ENCODE measurements at places on chromosomes 2 and 18.

DNA sequence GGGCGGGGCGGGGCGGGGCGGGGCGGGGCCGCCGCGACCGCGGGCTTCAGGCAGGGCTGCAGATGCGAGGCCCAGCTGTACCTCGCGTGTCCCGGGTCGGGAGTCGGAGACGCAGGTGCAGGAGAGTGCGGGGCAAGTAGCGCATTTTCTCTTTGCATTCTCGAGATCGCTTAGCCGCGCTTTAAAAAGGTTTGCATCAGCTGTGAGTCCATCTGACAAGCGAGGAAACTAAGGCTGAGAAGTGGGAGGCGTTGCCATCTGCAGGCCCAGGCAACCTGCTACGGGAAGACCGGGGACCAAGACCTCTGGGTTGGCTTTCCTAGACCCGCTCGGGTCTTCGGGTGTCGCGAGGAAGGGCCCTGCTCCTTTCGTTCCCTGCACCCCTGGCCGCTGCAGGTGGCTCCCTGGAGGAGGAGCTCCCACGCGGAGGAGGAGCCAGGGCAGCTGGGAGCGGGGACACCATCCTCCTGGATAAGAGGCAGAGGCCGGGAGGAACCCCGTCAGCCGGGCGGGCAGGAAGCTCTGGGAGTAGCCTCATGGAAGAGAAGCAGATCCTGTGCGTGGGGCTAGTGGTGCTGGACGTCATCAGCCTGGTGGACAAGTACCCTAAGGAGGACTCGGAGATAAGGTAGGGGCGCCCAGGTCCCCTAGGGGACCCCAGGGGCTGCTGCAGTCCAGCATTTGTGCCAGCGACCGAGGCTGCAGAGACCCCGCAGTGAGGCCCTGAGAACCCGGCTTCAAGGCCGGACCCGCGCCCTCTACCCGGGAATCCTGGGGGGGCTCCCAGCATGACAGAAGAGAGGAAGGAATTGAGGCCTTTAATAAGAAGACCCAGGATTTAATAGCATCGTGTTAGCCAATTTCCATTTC lies at the start of gene KHK:
Gene KHK (plus strand): TSS at position 49 of the 870 bp plus-strand sequence. CDS start 488 bp downstream, at position 537.
- no peak for DNase-seq

DNA sequence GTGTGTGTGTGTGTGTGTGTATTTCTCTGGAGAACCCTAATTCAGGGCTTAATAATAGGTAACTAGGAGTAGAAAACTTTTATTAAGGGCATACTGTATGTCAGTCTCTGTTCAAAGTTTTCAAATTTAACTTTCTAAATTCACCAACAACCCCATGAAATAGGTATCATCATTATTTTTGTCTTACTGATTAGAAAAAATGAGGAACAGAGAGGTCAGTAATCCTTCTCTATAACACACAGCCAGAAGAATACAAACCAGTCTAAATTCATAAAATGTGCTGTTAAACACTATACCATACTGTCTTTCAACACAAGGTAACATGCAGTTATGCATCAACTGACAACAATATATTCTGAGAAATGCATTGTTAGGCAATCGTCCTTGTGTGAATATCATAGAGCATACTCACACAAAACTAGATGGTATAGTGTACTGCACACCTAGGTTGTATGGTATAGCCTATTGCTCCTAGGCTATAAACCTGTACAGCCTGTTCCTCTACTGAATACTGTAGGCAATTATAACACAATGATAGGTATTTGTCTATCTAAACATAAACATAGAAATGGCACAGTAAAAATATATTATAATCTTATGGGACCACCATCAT lies 143.1 kb downstream of the PTH2R start:
- DNase-seq, result no peak

DNA sequence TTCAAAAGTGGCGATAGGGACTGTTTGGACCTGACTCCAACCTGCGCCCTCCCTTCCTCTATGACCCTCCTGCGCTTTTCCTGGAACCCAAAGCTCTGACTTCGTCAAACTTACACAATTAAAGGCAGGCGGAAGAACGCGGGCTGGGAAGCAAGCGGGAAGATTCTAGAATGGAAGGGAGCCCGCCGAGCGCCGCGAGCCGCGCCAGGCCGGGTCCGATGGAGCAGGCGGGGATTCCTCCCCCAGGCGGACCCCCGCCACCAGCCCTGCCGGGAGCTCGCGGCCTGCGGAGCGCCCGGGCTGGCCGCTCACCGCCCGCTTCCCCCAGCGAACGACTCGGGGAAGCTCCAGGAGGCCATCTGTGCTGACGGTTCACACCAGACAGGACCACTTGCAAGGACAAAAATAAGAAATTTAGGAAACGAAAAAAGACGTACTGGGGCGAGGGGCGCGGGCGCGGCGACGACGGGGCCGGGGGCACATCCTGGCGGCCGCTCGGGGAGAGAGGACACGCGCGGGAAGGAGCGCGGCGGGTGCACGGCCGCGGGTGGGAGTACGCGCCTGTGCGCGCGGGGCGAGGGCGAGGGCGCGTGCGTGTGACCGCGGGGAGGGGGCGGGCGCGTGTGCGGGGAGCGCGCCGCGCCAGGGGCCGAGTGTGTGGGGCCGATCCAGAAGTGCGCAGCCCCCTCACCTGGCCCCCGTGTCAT lies 1.1 kb upstream of the SALL3 start:
- DNase-seq, result no peak

- DNase-seq, result no peak
Observed at GRCh38 chr18:56200381-56200911, 437.9 kb downstream of the TXNL1 start.

GRCh38 chr2:208415255-208415654 lies 8.7 kb downstream of the PTH2R start:
- no peak for DNase-seq

GRCh38 chr2:43085929-43086328 lies 140.5 kb downstream of the ZFP36L2 start:
- no peak for DNase-seq

DNA sequence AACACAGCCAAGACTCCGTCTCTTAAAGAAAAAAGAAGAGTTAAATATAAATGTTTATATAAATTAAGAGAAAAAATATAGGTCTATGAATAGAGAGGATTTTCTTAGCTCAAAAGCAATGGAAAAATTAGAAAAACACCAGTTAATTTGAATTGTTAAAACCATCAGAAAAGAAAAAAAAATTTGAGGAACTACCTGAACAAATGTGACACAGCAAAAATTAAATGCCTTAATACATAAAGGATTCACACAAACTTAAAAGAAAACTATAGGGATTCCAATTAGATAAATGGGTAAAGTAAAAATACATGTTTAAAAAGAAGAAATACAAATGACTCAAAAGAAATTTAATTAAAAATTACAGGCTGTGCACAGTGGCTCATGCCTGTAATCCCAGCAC lies 147.9 kb upstream of the DNMT3A start:
- no peak for DNase-seq

GRCh38 chr2:162609798-162610197 lies 228.8 kb downstream of the KCNH7 start:
- DNase-seq, result no peak

- DNase-seq, result no peak
Observed at GRCh38 chr18:25164211-25164847, 187.6 kb downstream of the ZNF521 start.

GRCh38 chr2:231297108-231297908 lies 98.2 kb upstream of the B3GNT7 start:
- peak; percentile 5 for DNase-seq

DNA sequence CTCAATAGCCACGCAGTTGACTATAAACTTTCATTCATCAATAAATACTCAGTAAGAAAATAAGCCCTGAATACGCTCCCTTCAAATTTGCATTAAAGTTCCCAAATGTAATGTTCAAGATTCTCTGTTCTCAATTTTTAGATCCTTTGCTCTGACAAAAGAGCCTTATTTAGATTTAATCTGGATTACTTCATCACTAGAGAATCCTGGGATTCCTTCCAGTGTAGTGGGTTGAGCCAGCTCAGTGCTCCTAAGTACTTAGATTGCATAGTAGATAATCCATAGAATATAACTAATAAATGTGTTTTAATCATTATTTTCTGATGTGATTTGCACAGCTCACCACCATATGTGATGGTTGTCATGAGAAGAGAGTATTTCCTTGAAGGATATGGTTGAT lies 1286.2 kb downstream of the SUCLG1 start:
- no peak for DNase-seq

DNA sequence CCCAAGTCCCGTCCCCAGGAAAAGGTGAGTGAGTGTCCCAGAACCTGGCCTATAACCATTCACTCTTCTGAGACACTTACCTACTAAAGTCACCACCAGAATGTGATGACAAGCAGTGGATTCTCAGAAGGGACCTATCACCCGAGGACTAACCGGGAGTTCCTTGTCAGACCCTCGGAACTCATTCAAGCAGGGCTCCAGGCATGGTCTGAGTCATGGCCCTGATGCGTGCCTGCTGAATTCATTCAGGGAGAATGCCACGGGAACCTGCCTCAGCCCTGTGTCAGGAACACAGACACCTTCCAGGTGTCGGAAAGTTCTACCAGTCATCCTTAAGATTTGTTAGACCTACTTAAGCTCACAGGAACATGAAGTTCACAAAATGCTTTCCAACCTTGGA lies 29.8 kb downstream of the ALPK2 start:
- DNase-seq, result no peak

GRCh38 chr18:22737054-22737453 lies 196.1 kb upstream of the RBBP8 start:
- no peak for DNase-seq

DNA sequence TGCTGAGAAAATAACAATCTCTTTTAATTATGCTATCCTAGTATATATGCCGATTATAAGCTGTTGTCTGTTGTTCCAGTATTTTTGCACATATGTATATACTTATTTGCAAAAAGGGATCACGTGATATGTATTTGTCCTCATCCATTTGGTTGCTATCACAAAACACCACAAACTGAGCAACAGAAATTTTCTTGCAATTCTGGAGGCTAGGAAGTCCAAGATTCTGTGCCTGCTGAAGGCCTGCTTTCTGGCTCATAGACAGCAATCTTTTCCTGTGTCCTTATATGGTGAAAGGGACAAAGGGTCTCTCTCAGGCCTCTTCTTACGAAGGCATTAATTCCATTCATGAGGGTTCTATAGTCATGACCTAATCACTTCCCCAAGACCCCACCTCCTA lies 186.5 kb downstream of the LPIN1 start:
- DNase-seq, result no peak

DNA sequence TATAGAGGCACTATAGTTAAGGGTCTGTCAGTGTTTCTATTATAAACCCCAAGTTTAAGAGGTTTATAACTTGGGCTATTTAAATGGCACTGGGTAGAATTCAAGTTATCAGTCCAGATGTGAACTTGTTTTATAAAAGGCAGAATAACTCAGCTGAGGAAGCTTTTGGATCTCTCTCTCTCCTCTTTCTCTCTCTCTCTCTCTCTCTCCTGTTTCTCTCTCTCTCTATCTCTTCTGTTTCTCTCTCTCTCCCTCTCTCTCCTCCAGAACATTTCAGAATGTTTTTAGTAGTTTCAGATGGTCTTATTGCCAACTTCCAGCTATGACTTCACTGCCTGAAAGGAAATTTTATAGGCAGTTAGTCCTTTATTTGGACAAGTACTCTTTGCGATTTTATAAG lies 6.4 kb upstream of the BCL11A start:
- no peak for DNase-seq

DNA sequence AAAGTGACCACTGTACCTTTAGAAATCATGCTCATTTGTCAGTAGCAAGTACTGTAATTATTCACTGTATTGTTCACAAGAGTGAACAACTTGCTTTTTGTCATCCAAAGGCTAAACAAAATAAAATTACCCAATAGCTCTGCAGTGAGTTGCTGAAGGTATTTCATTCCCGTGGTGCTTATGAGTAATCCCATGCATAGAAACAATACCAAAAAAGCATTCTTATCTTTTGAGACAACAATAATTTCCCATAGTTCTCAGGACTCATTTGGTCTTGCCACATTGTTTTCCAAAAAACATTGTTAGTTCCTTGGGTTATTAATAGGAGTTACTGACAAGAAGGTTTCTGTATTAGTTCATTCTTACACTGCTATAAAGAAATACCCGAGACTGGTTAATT lies 503.2 kb upstream of the FAM98A start:
- DNase-seq, result no peak

- no peak for DNase-seq
Observed at GRCh38 chr2:219076253-219076652, 15.5 kb upstream of the IHH start.

DNA sequence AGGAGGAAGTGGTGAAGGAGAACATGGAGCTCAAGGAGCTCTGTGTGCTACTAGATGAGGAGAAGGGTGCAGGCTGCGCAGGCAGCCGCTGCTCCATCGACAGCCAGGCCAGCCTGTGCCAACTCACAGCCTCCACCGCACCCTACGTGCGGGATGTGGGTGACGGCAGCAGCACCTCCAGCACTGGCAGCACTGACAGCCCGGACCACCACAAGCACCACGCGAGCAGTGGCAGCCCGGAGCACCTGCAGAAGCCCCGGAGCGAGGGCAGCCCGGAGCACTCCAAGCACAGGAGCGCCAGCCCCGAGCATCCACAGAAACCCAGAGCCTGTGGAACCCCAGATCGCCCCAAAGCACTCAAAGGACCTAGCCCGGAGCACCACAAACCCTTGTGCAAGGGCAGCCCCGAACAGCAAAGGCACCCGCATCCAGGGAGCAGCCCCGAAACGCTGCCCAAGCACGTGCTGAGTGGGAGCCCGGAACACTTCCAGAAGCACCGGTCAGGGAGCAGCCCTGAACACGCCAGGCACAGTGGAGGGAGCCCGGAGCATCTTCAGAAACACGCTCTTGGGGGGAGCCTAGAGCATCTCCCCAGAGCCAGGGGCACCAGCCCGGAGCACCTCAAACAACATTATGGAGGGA lies 9.0 kb downstream of the CCDC85A start:
- no peak for DNase-seq

DNA sequence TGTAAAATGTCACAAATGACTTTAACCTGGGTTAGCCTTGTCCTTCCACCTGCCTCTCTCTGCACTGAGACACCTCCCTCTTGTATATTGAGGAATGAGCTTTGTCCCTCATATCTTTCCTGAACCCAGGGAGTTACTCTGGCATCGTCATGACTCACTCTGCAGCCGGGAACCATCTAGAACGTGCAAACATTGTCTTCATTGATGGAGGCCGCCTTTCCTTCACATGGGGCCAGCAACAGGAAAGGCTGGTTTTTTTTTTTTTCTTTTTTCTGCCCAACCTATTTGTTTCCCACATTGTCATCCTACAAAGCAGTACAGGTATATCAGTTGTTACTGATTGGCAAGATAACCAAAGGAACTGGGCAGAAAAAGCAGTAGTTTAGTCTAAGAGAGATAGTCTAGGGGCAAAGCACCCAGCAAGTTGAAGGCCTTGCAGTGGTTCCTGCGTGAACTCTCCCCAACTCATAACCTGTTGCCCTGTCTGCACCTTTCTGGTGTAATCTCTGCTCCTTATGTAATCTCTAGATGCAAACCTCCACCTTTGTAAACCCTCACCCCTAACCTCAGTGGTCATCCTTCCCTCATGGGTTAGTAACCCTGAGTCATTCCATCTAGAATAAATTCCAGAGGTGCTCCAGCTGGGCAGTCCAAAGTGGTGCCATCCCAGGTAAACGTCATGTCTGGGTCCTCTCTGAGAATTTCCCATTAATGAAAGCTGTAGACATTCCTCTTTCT lies 38.3 kb downstream of the SLC40A1 start:
- DNase-seq, result no peak

DNA sequence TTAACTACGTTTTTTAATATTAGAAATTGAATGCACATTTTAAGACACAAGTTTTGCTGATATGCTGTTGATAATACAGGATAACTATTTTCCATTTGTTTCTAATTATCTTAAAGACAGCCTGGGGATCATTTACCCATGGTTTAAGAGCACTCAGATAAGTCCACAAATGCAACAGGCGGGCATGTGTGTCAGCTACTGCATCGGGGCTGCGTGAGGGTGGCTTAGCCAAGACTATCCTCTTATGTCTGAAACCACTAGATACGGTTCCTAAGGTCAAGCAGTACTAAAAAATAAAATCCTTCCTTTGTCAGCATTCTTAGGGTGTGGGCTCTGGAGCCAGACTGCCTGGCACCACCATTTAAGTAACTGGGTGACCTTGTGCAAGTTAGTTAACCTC lies 254.8 kb downstream of the SATB2 start:
- DNase-seq, result no peak
